Stimulated activated CD8-positive, alpha-beta memory T cell treated with anti-CD3 and anti-CD28 coated beads, Interleukin-7, amount 100 ng/mL, for 1 hour (primary cell): ENCODE measurements at places on chromosomes 3 and 15.

DNA sequence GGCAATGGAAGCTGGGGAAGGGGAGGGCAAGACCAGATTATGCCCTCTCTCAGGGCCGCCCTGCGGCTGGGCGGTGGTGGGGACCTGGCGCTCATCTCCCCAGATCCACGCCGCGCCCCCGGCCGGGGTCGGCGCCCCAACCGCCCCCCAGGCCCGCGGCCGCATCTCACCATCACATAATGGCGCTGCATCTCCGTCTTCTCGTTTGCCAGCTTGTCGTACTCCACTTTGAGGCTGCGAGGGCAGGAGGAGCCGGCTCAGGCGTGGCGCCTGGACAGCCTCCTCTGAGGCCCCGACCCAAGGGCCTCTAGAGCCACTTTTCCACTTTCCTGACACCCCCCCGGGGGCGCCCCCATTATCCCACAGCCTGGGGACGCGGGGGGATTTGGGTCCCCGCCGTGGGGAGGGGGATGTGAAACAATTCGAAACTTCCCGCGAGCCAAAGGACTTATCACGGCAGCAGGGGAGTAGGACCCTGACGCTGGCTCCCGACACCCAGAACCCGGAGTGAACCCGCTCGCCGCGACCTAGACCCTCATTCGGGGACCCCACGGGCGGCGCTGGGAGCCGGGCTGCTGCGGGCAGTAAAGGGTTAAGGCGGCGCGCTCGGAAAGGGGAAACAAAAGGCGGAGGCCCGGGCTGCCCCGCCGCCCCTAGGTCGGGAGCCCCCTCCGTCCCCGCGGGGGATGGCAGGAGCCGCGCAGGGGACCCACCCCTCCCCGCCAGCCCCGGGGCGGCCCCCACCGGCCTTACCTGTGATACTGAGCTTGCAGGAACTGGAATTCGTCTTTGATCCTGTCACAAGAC is 2.1 kb downstream of the TLE3 start:
- DNase-seq: no peak

DNA sequence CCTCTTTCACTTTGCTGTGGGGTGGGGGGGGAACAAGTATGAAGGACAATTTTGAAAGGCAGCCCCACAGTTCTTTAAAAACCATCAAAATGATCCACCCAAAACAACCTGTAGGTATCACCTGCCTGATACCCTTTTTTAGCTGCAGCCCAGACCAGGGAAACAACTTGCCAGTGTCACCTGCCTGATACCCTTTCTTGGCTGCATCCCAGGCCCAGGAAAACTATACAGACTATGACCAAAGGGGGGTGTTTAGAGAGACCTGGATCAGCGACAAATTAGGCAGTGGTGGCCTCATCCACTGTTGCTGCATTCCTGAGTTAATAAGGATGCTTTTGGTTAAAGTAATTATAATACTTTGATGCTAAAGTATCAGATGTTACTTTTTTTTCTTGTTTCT is 122.0 kb downstream of the VPS13C start:
- DNase-seq: no peak

DNA sequence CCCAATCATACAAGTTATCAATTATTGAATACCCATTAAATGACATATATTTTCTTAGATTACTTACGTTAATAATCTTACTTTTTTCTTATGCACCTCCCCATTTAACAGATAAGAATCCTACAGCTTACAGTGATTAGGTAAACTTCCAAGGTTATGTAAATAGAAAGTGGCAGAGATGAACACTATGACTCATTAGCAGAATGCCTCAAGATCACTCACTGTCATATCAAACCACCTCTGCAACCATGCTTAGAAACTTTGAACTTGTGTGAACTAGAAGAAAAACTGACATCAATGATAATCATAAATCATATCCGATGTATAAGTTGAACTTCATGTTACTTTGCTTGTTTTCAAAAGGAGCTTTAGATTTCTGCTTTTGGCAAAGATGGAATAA is 911.6 kb upstream of the ARPP21 start:
- no peak for DNase-seq

- no peak for DNase-seq
Measured at GRCh38 chr3:56321892-56322291, 146.4 kb downstream of the ERC2 start.

DNA sequence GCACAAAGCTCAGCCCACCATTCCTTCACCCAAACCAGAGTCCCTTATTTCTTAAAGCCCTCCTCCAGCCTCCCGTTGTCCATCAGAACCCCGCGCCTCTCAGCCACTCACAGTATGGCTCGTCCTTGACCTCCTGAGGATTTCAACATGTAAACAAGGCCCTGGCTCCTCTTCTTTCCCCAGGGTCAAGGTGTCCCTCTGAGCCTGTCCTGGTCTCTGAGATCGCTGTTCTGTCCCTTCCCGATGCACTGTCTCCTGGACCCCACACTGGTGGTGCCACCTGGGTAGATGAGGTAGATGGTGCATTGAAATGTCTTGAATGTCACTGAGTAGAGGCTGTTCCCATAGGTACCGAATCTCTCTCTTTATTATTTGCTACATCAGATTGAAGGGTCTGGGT is 32.9 kb downstream of the MEX3B start:
- no peak for DNase-seq

- no peak for DNase-seq
Measured at GRCh38 chr3:133488785-133489367, 84.6 kb upstream of the CDV3 start.

- DNase-seq: no peak
Measured at GRCh38 chr15:40764629-40765103, 798 bp downstream of the GCHFR start.

DNA sequence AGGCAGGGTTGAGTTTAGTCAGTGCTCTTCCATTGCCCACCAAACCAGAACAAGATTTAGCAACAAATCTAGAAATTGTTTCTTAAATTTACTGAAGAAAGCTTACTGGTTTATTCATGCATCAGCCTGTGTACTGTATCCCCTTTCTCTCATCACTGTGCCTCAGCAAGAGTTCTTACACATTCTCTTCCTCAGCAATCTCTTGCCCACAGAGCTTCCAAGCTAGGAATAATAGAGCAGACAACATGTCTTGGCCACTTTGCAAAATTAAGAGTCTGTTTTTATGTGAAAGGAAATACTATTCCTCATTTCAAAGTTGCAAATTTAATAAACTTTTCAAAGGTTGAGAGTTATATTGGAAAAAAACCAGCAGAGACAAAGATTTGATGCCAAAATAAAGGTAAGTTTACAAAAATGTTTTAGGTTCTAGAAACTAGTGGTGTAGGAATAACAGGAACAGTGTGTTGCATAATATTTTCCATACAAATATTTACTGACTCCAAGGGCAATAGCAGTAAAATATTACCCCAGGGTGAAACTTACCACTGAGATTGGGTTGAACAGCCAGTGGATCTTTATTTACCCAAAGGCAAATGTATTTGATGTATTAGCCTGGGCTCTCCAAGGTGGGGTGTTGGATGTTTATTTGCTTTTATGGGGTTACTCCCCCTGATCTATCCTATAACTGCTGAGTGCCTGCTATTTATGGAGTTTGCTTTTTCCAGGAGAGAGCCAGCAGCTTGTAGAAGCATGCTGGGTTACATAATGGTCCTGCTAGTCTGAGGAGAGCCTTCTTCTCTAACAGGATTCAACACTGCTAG is 276.7 kb downstream of the ADAMTSL3 start:
- no peak for DNase-seq

DNA sequence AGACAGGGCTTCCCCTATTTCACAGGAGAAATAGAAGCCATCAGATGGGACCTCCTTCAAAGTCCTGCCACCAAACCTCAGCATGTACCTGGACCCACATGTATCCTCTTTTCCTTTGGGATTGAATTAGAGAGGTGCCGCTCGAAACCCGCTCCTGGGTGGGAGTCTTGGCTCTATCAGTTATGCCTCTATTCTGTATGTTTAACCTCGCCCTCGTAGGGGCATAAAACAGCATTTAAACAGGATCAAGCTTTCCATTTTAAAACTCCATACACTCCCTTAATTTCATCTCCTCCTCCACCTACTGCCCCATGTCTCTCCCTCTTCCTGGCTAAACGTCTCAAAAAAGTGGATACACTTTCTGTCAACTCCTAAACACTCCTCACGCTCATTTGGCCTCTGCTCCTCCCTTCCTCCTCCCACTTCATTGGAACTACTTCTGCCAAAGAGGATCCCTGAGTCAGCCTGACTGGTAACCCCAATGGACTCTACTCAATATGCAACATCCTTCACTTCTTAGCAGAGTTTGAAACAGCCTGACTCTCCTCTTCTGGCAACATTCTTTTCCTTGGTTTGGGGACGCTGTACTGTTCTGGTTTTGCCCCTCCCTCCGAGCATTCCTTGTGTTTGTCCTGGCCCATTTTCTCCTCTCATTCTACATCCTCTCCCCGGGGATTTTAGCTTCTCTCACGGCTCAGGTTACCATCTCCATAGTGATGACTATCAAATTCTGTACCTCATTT is 23.0 kb upstream of the MUC20 start:
- no peak for DNase-seq

- no peak for DNase-seq
Measured at GRCh38 chr15:68210409-68210756, 5.3 kb upstream of the CALML4 start.

DNA sequence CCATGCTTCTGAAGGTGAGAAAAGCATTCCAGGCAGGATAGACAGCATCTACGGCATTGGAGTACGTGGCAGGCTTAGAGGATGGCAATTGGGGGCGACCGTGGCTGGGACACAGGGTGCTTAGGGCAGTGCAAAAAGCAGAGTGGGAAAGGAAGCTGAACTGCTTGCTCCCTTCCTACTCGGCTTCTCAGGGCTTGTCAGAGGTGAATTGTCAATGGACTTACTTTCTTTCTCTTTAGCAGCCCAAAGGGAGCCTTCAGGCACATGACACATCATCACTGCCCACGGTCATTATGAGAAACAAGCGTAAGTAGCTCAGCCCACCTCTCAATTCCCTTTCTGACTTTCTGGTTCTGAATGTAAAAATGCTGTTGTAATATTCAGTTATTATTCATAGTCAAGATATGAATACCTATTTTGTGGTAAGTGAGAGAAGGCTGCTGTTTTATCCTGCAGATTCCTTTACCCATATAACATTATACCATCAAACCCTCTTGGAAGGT is 84.3 kb downstream of the KLHL25 start:
- DNase-seq: no peak

DNA sequence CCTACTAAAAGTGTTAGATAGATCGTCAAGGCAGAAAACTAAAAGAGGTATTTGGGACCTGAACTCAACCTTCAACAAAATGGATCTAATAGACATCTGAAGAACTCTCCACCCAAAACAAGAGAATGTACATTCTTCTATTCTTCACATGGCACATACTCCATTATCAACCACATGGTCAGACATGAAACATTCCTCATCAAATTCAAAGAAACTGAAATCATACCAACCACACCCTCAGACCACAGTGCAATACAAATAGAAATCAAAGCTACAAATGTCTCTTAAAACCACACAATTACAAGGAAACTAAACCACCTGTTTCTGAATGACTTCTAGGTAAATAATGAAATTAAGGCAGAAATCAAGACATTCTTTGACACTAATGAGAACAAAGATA is 984.1 kb upstream of the GBE1 start:
- no peak for DNase-seq

DNA sequence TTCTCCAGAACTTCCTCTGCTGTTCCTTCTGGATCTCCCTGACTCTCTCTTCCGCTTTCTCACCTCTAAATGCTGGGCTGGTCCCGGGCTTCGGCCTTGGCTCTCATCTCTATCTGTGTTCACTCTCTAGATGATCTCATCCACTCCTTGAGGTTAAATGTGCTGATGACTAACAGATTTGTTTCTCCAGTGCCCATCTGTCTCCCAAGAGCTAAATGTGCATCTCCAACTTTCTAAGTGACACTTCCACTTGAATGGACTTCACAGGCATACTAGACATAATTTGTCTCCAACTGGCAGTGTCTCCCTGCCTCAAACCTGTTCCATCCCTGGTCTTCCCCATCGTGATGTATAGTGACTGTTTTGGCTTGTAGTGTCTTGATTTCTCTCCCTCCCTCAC is 95.3 kb downstream of the ITPR1 start:
- DNase-seq: no peak

GRCh38 chr3:66276705-66277274 is 56.0 kb downstream of the SLC25A26 start:
- peak; percentile 7 for DNase-seq

- no peak for DNase-seq
Measured at GRCh38 chr3:124318014-124318413, 326.1 kb upstream of the ROPN1 start.

DNA sequence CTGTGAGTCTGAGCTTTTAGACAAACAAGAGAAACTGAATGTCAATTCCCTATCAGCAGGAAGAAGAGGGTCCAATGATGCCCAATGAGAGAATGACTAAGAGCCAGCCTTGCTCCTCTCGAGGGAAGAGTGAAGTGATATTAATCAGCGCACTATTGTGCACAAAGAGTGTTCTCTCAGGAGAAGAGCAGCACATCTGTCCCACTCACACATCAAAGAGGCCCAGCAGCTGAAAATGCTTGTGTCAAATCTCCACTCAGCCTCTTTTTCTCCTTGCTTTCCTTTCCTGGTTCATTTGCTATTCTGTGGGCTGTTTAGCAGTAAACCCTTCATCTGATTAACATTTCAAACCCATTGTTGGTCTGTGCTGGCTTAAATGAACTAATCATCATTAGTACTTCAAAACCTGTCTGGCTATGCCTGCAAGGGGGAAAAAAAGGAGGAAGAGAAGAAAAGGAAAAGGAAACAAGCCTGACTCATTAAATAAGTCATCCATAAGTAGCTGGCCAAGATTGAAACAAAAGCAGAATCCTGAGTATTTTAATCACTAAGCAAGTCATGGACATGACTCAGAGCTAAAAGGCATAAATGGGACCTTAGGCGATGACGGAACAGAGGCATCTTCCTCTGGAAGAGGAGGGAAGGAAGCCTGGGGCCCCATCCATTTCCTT is 912.7 kb downstream of the TUSC7 start:
- no peak for DNase-seq

DNA sequence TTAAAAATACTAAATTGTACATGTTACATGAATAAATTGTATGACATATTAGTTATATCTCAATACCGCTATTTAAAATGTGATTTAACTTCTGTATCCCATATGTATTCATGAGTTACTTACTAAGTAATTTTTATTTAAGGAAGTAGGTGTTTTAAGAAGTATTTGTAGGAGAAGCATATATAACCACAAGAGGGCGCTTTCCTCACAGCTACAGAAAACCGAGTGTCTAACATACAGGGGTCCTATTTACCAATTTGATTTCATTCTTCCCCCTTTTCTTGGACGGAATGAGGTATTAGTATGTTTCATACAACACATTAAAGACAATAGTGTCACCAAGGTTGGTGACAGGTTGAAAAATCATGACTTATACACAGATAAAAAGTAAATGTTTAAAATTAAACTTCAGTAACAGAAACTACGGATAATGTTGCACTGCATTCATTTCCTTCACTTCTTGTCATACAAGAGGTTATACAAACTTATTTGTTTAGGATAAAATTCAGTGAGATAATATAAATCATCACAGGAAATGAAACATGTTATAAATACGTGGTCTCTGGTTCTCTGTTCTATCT is 253.6 kb downstream of the MAGI1 start:
- DNase-seq: no peak

GRCh38 chr15:66982250-66982649 is 83.2 kb upstream of the SMAD3 start:
- no peak for DNase-seq
